ENCODE measurements at places on chromosomes 2 and 18.
A peak's percentile ranks its signal among the peaks of the same experiment; 100 is the strongest.

DNA sequence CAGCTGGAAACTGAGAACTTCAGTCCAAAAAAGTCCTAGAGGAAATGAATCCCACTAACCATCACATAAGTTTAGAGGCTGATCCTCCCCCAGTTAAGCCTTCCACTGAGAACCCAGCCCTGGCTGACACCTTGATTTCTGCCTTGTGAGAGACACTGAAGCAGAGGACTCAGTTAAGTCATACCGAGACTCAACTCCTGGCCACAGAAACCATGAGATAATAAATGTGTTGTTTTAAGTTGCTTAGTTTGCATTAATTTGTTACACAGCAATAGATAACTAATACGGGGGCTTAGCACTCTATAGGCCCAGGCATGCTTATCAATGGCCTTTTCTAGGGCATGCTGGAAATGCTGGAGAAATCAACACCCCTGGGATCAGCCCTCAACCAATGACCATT lies 3.4 kb upstream of the ADD2 start:
- DNase-seq, result no peak

GRCh38 chr2:197908990-197909776 lies 104.8 kb downstream of the PLCL1 start:
- no peak for DNase-seq

DNA sequence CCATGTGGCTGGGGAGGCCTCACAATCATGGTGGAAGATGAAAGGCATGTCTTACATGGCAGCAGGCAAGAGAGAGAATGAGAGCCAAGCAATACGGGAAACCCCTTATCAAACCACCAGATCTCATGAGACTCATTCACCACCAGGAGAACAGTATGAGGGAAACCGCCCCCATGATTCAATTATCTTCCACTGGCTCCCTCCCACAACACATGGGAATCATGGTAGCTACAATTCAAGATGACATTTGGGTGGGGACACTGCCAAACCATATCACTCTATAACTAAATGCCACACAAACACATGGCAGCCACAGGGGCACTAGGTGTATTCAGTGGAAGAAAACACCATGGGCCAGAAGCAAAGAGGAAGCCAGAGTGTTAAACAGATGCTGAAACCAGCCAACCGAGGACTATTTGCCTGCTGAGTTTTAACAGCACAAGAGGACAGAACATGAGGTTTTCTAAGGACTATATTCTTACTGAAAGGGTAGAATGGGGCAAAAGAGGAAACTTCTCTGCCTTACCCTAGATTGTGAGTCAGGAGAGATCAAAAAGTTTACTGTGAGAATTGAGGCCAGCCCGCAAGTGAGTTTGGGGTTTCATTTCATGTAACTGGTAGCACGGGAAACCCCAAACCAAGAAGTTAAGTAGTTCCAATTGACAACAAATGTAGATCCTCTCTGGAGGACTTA lies 49.2 kb downstream of the SIGLEC15 start:
- peak; percentile 45 for DNase-seq

- no peak for DNase-seq
Observed at GRCh38 chr2:83168377-83168776, 1290.7 kb downstream of the SUCLG1 start.

DNA sequence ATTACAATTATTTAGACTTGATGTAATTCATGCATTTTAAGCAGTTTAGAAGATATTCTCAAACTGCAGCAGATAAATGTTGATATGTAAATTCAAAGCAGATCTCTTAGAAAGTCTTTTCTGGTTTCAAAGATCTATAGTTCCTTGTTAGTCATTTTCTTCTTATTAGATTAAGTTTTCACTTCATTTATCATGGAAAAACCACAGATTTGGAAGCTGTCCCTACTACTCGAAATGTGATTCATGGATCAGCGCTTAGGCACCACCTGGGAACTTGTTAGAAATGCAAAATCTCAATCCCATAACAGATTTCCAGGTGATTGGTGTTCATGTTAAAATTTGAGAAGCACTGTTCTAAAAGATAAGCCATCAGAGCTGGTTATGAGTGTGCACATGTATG lies 92.8 kb upstream of the CDH2 start:
- no peak for DNase-seq

GRCh38 chr2:4883375-4883774 lies 808.8 kb upstream of the SOX11 start:
- DNase-seq, result no peak

GRCh38 chr2:229675569-229675968 lies 38.8 kb downstream of the DNER start:
- DNase-seq, result no peak

DNA sequence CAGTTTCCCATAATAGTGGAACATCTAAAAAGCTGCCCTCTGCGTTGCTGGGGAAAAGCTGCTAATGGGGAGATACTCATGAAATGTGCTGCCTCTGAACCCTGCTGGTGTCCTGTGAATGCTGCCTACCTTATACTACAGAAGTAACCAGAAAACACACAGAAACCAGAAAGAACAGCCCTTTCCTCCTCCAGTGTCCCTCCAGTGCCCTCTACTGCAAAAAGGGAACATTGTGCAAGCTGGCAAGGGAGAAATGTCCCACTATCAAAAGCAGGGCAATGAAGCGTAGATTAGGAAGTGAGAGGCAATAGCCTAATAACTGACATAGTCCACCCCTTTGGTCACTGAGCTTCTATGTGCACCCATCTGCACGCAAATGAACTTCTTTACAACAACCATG lies 162.7 kb upstream of the ETAA1 start:
- no peak for DNase-seq

- DNase-seq, result no peak
Observed at GRCh38 chr2:176592216-176592615, 323.0 kb downstream of the MTX2 start.

GRCh38 chr18:23373570-23373969 lies 79.5 kb upstream of the RIOK3 start:
- no peak for DNase-seq

DNA sequence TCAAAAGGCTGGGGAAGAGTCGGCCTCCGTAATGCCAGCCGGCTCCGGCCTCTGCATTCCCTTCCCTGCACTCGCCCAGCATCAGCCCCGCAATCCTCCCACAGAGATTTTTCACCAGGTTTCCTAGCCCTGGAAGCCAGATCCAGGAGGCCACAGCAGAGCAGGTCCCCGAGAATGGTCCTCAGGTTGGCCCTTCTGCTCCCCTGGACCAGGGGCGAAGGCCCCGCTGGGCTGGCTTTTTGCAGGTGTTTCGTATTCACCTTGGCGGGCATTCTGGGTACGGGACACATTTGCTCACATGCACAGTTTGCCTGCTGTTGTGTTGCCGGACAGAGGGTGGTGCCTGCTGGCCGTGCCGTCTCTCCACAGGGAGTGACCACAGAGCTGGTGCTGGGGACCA lies 309.5 kb downstream of the NDUFA10 start:
- no peak for DNase-seq

GRCh38 chr2:178829981-178830380 lies 22.8 kb upstream of the TTN start:
- DNase-seq, result no peak

DNA sequence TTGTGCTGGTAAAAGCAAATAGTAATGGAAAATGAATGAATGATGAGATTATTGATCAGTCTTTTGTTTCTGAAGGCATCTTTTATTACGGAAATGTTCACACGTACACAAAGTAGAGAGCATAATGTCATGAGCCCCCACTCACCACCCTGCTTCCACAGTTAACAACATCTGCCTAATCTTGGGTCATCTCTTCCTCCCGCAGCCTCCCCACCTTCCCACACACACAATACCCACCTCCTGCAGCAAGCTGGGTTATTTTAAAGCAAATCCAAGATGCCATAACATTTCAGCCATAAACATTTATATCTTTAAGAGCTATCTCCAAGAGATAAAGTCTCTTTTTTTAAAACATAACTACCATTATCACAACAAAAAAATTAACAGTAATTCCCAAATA lies 36.3 kb downstream of the CYP27C1 start:
- no peak for DNase-seq

DNA sequence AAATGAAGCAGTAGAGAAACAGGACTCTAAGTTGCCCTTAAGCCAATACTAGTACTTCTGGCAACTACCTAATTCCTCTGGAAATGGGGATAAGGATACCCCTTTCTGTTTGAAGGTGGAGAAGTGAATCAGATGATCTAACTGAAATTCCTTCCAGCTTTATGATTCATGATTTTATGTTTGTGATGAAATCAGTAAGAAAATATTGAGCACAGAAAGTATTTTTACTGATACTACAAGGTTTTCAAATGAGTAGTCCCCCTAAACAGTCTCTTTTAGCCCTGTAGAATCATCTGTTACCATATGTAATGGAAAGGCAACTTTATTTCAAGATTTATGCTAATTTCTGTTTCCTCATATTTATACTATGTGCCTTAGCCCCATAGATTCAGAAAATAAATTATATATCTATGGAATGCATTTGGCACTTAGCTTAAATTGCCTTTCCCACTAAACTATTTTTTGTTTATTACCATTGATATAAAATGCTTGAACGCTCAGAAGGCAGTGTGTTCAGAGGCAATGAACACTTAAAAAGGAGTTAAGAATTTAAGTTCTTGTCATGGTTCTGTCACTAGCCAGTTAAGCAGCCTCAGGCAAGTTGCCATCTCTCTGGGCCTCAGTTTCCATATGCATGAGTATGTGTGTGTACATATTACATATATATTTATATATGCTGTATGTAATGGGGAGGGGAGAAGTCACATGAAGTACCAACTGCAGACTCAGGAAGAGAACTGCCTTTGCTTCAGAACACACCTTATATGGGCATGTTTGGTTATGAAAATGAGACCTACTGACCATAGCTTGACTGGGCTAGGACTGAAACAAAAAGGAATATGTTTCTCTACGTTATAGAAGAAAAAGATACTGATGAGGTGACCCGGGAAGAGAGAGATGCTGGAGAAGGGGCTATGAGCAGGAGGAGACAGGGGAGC lies 97.7 kb downstream of the CDC42EP3 start:
- no peak for DNase-seq

DNA sequence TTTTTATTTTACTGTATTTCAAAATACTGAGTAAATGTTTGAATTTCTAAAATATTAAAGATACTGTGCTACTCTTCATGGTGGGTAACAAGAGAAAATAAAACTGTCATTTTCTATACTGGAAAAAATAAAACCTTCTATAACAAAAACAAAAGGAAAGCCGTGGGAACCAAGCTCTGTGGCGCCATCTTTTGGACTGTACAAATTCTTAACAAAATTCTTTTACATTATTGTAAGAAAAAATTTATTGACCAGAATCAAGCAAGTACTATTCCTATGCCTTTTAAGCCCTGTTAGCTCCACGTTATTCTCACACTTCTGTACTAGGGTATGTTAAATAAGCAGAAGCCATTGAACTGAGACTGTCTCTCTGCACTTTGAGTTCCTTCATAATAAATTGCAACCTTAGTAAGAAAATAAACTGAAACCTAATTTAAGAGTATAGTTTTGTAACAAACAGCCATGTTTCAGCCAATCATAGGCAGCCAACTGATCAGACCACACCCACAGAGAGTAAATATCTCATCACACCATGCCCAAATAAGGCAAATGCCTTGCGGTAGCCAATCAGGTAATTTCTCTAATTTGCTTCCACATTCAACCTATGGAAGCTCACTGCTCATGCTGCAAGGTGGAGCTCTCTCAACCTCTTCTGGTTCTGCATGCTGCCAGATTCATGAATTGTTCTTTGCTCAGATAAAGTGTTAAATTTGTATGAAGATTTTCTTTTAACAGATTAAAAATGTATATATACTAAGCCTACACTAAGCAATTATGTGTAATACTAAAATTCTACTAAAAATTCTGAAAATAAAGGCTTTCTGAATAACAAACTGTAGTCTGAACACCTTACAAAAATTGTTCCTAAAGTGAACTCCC lies 42.2 kb downstream of the HIBCH start:
- no peak for DNase-seq

- no peak for DNase-seq
Observed at GRCh38 chr2:206260188-206261012, 14.1 kb upstream of the ZDBF2 start.

DNA sequence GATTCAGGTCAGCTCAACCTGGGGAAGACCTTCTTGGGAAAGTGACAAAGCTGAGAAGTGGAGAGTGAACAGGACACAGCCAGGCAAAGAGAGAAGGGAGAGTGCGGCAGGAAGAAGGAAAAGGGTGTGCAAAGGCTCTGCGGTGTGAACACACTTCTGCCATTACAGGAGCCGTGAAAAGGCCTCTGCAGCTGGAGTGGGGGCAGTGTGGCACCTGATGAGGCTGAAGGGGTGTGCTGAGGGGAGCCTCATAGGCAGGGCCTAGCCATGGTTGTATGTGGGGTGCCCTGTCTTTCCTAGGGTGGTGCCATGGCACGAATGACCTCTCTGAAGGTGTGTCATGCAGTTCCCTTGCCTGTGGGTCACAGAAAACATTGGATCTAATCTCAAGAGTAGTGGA lies 347.6 kb downstream of the CYRIA start:
- no peak for DNase-seq

- no peak for DNase-seq
Observed at GRCh38 chr2:140023291-140023690, 1243.1 kb upstream of the NXPH2 start.

GRCh38 chr2:233082222-233082930 lies 22.2 kb downstream of the INPP5D start:
- no peak for DNase-seq

DNA sequence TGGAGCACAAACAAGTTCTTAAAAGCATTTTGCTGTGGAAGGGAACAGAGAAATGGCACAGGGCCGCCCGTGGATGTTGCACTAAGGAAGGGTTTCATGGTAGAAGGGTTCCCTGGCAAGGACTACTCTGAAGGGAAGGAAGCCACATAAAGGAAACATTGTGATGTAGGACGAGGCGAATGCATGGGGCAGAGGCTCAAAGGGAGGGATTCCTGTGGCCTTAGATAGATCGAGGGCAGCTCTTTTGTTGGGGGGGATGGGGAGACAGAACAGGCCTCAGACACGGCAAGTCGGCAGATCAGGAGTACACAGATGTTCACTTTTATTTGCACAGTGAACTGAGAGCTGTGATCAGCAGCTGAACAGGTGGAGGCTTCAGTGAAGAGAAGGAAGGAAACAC lies 205.4 kb downstream of the SNTG2 start:
- no peak for DNase-seq

- no peak for DNase-seq
Observed at GRCh38 chr2:85277416-85278158, 50.2 kb downstream of the TGOLN2 start.

DNA sequence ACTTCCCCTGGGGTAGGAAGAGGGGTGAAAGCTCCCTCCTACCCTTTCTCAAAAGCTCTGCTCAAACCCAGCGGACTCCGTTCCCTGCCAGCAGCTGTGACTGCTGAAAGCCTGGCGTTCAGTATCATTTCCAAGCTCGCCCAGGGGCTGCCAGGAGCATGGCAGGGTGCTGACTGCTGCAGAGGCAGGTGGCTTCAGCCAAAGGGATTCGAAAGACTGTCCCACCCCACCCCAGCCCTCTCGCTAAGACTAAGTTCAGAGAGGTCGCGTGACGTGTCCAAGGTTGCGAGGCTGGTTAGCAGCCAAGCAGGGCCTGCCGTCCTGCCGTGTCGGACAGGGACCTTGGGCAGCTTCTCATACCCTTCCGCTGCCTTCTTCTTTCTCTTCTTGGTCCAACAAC lies 72.3 kb upstream of the RAB12 start:
- no peak for DNase-seq

DNA sequence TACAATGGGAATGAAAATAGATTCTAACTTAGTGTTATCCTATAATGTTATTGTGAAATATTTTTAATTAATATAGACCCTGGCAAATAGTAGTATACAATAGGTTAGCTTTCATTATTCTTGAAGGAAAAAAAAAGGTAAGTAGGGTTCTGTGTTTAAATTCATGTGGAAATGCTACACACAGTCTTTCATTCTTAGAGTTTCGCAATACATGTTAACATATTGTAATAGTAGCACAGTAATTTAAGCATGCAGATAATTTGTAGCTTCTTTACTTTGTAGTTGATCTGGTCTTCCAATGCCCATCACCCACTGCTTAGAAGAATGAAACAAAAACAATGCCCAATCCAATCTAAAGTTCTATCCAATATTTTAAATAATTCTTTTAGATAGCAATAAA lies 54.8 kb upstream of the MSTN start:
- no peak for DNase-seq
